ENCODE measurements at places on chromosomes 6 and 20. TPM values are rescaled to one million over a fixed set of nuclear protein-coding genes. Genes with fewer than 3 reads are reported as not detected.

Gene NTSR1
- 3.3 TPM for polyA plus RNA-seq

Gene HECA
- 4.7 TPM for polyA plus RNA-seq

Gene TCF21
- not detected for polyA plus RNA-seq

Gene GPR6
- polyA plus RNA-seq = not detected

Gene RAB44
- 0.01 TPM for polyA plus RNA-seq

Gene KHDRBS2
- not detected for polyA plus RNA-seq

Gene TNF
- polyA plus RNA-seq = 4.5 TPM

Gene SMOC2
- polyA plus RNA-seq = 0.21 TPM

Gene SEMG1
- not detected for polyA plus RNA-seq

Gene TLDC2
- polyA plus RNA-seq = not detected

Gene TOX2
- polyA plus RNA-seq = 0.10 TPM

Gene CASS4
- polyA plus RNA-seq = 0.01 TPM

Gene TFAP2D
- not detected for polyA plus RNA-seq
